Activated gamma-delta T cell (primary cell): ENCODE measurements at places on chromosomes 5 and 9.

DNA sequence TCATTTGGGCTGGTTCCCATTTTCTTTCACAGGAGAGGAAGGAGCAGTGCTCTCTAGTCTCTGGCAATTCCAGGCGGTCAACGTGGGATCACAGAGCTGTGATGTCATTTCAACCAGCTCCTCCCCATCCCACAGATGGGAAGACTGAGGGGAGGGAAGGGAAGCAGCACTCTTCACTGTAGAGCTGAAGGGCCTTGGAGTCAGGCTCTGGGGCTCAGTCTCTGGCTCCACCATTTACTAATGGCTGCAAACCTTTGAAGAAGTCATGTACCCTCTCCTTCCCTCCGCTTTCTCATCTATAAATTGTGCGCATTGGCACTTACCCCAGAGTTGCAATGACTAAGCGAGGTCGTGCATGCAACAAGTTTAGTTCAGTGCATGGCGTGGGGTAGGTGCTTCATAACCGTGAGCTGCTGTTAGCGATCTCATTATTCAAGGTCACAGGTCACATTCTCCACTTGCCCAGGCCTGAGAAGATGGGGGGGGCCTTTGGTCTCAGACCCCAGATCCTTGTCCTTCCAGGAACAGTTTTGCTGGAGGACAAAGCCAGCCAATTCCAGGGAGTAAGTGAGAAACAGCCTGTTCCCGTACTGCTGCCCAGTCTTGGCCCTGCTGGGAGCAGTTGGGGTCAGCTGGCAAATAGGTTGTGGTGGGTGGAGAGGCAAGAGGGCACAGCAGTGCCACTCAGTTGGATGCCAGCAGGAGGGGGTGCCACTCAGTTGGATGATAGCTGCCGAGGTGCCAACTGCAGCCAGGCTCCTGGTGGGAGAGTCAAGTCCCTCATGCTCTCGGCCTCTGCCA is 136.7 kb downstream of the RGS3 start:
- DNase-seq, result no peak

- no peak for DNase-seq
Observed at GRCh38 chr5:39755986-39756385, 331.2 kb upstream of the DAB2 start.

GRCh38 chr5:72428669-72429068 is 78.5 kb downstream of the ZNF366 start:
- DNase-seq, result no peak

DNA sequence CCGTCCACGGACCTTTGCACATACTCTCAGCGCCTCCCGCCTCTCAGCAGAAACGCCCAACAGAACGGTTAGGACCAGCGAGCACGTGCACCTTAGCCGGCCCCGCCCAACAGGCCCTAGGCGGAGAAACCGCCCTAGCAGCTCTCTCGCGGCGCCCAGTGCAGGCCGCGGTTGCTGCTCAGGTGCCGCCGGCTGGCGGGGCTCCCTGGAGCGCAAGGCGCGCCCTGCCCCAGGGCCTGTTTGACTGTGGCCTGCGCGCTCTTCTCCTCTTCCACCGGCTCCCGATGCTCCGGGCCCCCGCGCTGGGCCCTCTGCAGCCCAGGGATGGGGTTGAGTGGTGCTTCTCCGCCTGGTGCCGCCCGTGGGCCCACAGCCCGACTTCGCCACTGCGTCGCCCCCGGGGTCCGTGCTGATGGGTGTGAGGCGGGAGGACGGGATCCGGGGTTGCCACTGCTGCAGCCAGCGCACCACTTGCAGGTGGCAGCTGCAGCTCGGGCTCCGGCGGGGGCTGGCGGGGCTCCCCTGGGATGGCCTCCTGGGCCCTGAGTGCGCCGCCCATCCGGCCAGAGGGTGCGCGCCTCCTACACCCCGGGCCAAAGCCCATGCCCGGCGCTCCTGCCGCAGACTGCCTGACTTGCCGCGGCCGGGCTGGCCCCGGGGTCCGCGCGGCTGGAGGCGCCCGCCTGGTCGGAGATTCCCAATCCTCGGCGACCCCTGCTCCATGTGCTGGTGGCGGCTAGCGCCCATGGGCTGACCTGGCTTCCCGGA is 1889.4 kb upstream of the CDH9 start:
- DNase-seq, result no peak

- DNase-seq, result no peak
Observed at GRCh38 chr9:124673063-124673462, 98.0 kb downstream of the NR6A1 start.

DNA sequence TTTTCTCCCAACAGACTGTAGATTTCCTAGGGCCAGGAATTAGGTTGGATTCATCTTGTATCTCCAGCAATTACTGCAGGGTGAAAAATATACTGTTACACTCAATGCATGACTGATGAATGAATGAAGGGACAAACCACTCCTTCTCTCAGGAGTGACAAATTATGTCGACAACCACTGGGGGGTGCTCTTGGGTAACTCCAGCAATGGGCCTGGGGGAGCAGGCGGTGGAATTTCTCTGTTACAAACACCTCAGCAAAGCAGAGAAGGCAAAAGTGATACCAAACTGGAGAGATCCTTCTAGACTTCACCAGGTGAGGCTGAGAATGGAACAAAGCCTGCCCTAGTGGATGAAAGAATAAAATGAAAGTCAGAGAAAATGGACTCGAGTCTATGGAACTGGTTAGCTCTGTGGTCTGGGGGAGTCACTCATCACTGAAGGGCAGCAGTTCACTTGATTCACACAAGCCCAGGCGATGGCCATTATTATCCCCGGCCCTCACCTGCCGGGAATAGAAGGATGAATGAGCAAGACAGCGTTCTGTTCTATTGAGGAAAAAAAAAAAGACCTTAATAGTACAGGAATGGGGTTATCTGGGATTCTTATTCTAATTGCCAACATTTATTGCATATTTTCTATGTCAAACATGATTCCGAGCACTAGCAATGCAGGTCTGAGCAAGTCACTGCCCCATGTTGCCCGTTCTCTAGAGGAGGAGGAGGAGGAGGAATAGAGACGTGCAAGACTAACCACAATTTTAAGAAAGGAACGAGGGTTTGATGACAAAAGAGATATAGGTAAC is 341.1 kb downstream of the ASTN2 start:
- DNase-seq, result no peak

- no peak for DNase-seq
Observed at GRCh38 chr5:172680921-172681320, 39.9 kb downstream of the NEURL1B start.

DNA sequence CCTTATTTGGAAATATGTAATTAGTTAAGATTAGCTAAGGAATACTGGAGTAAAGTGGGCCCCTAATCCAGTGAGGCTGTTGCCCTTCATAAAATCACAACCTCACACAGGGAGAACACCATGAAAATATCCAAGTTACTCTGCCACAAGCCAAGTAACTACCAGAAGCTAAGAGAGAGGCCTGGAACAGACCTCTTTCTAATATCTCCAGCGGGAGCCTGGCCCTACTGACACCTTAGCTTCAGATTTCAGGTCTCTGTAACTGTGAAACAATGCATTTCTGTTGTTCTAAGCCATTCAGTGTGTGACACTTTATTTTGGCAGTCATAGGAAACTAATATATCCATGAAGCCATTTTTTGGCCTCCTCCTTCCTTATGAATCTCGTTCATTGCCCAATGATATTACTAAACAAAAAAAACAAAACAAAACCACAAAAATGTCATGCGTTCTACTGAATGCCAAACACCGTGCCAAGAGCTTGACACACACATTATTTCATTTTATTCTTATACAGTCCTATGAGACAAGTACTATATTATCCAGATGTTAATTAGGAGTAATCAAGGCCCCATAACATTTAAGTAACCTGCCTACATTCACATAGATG is 699.0 kb downstream of the MAT2B start:
- DNase-seq, result no peak

DNA sequence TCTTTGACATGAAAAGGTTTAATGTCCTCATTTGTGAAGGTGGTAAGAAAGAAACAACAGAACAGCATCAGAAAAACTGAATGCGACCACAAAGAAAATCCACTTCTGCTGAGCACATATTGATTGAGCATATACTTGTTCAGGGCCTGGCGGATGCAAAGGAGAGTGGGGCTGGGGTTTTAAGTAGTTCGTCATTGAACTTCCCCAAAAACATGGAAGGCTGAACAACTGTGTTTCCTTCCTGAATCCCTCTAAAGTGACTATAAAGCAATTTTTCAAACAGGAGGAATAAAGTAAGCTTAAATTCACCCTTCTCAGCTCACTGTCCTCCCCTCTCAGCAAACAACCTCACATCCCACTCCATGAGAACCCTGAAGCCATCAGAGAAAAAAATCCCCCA is 262.9 kb downstream of the AGTPBP1 start:
- no peak for DNase-seq

- no peak for DNase-seq
Observed at GRCh38 chr9:73151653-73152542, at the start of gene ANXA1. Gene ANXA1 (plus strand): TSS chr9:73151865. CDS start chr9:73158536, 6,671 bp downstream.

DNA sequence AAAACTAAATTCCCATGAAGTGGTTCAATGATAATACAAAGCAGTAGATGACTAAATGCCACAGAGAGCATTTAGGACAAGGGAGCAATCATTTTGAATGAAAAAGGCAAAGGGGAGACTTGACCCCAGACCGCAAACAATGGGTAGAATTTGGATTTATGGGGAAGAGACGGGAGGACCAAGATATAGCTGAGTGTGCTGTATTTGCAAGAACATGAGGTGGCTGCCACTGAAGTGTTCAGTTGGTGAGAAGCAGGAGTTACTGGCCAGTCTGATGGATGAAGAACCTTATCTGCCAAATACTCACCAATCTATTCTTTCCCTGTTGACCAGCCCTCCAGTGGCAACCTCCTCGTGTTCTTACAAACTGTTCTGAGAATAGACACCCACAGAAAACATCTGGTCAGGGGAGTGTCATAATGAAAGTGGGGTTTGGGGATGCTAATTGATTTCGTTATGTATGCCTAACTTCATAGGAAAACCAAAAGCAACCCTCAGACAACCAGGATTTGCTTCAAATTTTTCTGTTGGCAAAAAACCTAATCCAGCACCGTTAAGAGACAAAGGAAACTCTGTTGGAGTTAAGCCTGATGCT is 19.8 kb downstream of the TDRD7 start:
- no peak for DNase-seq

DNA sequence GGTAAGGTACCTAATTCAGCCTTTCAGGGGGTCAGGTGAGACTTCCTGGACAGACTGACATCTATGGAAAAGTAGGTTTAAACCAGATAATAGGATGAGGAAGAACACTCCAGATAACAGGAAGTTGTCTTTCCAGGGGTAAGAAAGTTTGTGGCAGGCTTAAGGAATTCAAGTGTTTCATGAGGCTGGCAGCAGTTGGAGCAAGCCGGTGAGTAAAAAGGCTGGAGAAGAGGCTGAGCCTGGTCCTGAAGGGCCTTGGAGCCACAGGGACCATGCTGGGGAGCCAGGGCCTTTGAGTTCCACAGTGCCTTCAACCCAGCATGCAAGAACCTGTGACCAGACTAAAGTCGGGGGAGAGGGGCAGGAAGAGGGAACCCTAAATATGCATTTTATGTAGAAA is 353.4 kb downstream of the SPOCK1 start:
- DNase-seq, result no peak

DNA sequence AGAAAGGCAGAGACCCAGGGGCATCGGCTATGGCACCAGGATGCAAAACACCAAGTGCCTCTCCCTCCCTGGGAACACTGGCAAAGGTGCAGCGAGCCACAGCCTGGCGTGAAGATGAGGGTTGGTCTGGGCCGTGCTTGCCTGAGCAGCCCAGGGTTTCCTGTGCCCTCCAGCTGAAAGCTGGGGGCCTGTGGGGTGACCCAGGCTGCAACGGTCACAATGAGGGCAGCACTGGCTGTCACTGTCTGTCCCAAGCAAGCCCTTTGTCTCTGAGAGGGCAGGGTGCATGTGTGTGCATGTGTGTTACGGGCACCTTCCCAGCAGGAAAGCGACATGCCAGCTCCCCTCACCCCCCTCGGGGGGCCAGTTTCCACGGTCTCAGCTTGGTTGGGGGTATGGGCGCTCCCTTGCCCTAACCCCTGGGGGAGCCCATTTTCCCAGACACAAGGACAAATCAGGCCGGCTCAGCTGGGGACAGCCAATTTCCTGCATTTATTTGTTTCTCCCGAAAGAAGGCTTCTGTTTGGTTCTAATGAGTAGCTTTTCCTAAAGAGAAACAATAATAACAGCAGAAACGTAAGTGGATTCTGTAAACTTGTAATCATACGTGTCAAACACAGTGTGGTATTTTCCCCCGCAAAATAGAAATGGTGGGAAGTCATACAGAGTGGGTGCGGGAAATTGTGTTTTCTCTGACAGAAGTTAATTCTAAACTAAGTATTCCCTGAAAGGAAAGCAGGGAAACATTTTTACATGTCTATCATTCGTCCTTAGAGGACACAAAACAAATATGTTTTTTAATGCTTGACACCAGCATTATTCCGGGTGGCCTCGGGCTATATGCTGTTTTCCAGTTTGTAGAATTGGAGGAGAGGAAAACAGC is 21.3 kb downstream of the MRPL36 start:
- DNase-seq, result no peak

DNA sequence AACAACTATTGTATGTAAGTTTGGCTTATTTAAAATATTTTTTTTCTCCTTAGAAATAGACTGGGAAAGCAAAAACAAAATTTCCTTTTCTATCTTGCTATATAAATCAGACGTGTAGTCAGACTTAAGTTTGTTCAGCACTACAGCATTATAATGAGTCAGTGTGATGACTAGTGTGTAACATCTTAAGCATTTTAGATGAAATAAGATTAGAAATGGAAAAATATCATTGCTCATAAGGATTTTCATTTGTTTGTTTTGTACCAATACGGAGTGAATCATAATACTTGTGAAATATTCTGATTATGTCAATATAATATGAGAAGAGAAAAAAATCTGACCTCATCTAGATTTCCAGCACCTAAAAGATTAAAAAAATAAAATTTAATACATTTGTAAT is 64.7 kb upstream of the RICTOR start:
- DNase-seq, result no peak

- DNase-seq, result no peak
Observed at GRCh38 chr5:136198453-136198852, 5.5 kb upstream of the SMIM32 start.

- no peak for DNase-seq
Observed at GRCh38 chr9:72292874-72293607, 72.0 kb downstream of the ZFAND5 start.

GRCh38 chr5:88093765-88094164 is 174.9 kb downstream of the TMEM161B start:
- no peak for DNase-seq

DNA sequence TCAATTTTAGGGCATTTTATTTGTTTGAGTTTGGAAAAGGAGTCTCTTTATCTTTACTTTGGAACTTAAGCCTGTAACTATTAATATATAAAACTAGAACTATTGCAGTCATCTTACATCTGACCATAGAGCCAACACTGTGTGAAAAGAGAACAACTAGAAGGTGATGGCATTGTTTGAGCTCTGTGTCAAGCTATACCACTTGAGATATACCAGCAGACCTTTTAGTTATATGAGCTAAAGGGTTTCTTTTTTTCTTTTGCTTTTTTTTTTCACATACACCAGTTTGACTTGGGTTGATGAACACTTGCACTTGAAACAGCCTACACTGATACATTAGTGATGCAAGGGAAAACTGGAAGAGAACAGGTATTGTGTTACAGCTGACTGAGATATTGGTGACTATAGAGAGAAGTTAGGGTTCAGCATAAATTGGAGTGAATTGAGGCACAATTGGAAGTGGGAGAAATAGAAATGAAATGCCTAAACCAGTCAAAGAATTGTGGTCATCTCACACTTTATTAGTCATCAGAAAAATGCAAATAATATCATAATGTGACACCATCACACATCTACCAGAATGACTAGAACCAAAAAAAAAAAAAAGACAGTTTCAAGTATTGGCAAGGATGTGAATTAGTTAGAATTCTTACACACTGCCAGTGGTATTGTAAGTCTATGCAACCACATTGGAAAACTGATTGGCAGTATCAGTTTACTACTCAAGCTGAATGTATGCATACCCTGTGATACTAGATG is 60.9 kb downstream of the ADRB2 start:
- DNase-seq, result no peak
